ENCODE measurements at places on chromosomes 3 and 15.

GRCh38 chr15:69511015-69511414 lies 58.4 kb downstream of the RPLP1 start:
- DNase-seq: peak; percentile 3

GRCh38 chr3:130459944-130460343 lies 57.0 kb upstream of the COL6A6 start:
- DNase-seq: no peak

DNA sequence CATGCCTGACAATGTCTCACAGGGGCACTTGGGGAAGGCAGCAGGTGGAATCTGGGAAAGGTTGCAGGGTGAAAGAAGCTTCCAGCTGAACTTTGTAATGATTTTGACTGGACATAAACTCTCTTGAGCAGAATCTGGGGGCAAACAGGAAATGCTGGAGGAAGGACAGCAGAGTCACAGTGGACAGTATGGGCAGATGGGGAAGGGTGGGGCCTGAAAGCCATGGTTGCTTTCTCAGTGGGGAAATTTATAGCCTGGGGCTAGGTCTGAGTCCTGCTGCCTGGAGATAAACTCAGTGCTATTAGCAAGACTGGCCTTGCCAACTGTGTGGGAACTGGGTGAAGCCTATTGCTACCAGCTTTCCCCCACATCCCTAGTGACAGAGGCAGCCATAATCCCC lies 203.2 kb downstream of the OSBPL10 start:
- DNase-seq: no peak

GRCh38 chr3:188905547-188905946 lies 266.2 kb upstream of the TPRG1 start:
- no peak for DNase-seq

DNA sequence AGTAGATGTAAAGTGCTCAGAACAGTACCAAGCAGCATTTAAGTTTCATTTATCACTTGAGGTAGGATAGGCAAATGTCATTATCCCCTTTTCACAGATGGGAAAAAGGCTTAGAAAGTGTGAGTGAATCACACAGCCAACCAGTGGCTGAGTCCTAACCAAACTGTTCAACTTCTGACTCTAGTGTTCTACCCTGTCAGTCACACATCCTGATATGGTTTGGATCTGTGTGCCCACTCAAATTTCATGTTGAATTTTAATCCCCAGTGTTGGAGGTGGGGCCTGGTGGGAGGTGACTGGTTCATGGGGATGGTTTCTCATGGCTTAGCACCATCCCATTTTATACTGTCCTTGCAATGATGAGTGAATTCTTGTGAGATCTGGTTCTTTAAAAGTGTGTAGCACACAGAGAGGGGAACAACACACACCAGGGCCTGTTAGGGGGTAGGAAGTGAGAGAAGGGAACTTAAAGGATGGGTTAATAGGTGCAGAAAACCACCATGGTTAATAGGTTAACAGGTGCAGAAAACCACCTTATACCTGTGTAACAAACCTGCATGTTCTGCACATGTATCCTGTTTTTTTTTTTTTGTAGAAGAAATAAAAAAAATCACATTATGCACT lies 304.7 kb downstream of the SUCLG2 start:
- no peak for DNase-seq

GRCh38 chr3:140252812-140253656 lies 318.0 kb downstream of the CLSTN2 start:
- DNase-seq: peak; percentile 69

GRCh38 chr3:66365080-66365479 lies 135.7 kb downstream of the LRIG1 start:
- no peak for DNase-seq

GRCh38 chr3:37610529-37610928 lies 251.2 kb upstream of the CTDSPL start:
- no peak for DNase-seq

DNA sequence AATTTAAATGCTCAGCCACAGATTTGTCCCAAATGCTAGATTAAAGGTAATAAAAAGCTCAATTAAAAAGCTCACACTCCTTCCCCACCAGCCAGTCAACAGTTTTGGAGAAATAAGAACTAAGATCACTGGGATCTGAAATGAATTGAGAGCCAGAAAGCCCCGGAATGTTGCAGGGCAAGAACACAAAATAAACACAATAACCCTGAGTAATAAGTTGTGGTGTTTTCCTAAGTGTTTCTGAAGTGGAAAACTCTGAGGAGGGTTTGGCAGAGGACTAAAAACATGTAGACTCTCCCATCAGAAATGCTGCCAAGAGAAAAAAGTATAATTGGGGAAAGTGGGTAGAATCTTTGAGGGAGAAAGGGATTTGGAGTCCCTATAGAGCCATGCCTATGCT lies 127.8 kb downstream of the ABI3BP start:
- DNase-seq: no peak
